ENCODE measurements at places on chromosomes 2 and 18. TPM values are rescaled to one million over a fixed set of nuclear protein-coding genes. Genes with fewer than 3 reads are reported as not detected.

The ZNF532 gene
- total RNA-seq = 174 TPM

The PRSS56 gene
- 1.6 TPM for total RNA-seq

The UBR3 gene
- total RNA-seq = 127 TPM

The SLC11A1 gene
- total RNA-seq = 3.5 TPM

The C2orf74 gene
- total RNA-seq = 12.0 TPM

The B3GNT7 gene
- total RNA-seq = 9.0 TPM

The FRZB gene
- 5.5 TPM for total RNA-seq
